Activated naive CD4-positive, alpha-beta T cell treated with anti-CD3 and anti-CD28 coated beads, Interleukin-2, amount 10 ng/mL, durations not matched to agents 7 days and 5 days (primary cell): ENCODE measurements at places on chromosomes 3 and 15.

GRCh38 chr3:168295027-168295426 is 199.3 kb upstream of the GOLIM4 start:
- no peak for DNase-seq

DNA sequence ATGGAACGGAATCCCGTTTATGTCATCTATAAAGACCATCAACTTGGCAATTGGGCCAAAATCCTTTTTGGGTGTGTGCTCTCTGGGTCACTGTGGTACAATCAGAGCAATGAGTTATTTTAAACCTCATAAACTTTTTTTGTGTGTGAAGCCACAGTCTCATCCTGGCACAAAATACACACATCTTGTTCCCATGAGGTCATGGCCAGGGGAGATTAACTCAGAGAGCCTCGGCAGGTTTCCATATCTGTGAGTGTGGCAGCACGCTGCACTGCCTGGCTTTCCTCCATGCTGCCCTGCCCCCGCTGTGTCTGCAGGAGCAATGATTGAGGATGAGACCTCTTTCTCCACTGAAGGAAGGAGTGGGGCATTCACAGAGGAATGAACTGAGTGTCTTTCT is 54.0 kb upstream of the DLG1 start:
- DNase-seq, result no peak

- DNase-seq, result no peak
Observed at GRCh38 chr15:76393614-76394013, 57.0 kb downstream of the ISL2 start.

- peak; percentile 44 for DNase-seq
Observed at GRCh38 chr3:72549761-72550581, 298.3 kb downstream of the SHQ1 start.

DNA sequence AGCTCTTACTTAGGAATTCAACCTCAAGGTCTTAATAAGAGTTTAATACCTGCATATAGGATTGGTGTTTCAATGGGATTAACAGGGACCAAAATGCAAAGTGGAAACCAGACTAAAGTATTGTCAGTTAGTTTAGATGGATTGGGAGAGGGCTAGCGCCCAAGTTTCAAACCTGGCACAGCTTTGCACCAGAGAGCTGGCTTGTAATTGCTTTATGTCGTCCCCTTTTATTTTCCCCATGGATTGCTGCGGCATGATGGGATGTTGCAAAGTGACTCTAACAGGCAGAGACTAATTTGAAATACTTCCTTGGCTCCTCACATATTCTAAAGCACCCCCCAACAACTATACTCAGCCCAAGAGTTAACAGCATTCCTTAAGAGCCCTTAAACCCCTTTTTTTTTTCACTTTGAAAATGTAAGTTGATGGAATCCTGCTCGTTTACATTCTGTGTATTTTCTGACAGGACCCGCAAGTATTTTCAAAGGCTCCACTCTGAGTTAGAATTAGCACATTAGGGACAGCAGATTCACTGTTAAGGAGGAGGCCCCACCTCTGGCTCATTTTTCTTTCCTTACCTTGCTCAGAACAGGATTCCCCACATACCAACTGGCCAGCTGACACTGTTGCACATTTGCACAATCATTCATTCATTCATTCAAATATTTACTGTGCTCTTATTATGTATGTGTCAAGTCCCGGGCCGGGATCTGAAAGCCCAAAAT is 214.2 kb downstream of the ERC2 start:
- DNase-seq, result no peak

GRCh38 chr3:23146163-23146562 is 57.0 kb upstream of the UBE2E2 start:
- no peak for DNase-seq

DNA sequence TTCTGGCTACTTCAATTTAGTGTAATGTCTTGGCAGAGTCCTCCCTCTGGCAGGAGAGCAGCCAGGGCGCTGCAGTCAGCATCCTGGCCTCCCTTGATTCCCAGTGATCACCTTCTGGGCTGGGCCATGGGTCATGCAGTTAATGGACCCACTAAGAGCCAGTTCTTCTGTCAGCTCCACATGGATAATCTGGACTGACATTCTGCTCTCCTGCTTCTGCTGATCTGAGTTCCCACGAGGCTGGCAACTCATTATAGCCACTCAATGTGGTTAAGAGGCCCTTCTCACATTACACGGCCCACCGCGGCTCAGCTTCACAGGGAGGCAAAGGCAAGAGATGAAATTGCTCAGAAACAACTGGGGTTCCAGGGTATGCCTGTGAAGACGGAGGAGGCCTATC is 94.0 kb downstream of the WDR76 start:
- no peak for DNase-seq

DNA sequence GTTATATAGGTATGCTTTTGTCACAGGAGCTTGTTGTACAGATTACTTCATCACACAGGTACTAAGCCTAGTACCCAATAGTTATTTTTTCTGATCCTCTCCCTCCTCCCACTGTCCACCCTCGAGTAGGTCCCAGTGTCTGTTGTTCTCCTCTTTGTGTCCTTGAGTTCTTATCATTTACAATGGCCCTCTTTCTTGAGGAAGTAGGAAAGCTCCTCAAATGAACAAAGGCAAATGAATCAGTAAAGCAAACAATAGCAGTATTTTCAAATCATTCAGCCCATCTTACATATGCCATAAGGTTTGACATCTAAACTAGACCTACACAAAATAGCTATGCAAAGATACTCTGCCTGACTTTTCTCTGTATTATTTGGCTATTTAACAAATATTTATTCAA is 211.5 kb downstream of the CDIN1 start:
- no peak for DNase-seq

DNA sequence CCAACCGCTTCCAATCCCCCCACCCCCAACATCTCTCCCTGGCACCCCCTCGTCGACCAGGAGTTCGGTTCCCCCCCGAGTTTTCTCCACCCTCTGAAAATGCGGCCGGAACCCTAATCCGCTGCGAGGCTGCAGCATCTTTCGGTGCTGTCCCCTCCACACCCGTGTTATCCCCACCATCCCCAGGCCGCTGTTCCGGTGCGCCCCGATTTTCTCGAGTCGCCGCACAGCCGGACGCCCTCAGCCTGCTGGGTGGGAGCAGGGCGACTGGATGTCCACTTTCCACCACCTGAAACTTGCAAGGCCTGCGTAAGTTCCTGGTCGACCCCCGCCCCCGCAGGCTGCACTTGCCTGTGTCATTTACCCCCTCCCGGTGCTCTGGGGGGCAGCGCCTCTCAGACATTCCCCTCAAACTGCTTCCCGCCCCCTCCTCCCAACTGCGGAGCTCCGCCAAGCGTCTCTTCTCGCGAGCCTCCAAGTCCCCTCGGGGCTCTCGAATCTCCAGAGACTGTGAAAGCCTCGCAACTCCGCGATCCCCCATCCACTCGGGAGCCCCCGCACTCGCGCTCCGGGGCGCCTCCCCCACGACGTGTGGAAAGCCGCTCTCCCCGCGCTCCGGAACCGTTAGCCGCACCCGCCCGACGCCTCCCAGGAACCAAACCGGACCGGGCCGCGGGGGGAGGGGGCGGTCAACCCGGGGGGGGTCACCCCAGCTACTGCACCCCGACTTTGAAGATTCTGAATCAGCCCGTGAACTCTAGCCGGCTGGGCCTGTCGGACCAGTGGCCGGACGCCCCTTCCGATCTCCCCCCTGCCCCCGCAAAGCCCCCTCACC is 566 bp downstream of the ETV5 start:
- DNase-seq, result peak; percentile 55

DNA sequence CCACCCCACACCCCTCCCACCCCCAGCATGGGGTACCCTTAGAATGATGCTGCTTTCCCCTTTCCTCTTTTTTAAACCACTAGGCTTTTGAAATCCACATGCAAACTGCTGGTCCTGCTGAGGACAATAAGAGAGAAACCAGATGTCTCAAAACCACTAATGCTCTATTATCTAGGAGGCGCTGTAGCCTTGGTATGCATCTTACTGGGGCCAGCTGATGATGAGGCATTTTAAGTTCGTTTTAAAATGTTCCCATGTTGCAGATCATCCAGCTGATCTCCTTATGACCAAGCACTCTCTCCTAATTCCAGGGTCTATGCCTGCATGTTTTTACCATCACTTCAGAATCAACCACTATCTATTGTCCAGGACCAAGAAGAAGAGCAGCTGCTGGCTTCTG is 1.3 kb downstream of the NME9 start:
- no peak for DNase-seq

DNA sequence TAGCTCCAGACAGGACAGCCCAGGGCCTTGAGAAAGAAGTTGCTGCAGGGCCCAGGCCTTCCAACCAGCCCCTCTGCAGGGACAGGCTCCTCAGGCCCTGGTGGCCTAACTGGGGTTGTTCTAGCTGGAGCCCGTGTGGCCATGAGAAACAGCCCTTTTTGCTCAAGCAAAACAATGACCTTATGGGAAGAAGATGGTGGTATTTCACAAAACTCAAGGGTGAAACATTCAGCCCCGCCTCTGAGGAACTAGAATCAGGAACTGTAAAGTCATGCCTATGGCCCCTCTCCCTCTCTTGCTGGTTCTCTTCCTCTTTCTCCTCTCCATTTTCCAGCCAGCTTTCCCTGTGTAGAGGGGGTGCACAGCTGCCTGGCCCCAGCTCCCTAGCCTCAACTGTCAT is 273.3 kb downstream of the RPLP1 start:
- DNase-seq, result no peak

DNA sequence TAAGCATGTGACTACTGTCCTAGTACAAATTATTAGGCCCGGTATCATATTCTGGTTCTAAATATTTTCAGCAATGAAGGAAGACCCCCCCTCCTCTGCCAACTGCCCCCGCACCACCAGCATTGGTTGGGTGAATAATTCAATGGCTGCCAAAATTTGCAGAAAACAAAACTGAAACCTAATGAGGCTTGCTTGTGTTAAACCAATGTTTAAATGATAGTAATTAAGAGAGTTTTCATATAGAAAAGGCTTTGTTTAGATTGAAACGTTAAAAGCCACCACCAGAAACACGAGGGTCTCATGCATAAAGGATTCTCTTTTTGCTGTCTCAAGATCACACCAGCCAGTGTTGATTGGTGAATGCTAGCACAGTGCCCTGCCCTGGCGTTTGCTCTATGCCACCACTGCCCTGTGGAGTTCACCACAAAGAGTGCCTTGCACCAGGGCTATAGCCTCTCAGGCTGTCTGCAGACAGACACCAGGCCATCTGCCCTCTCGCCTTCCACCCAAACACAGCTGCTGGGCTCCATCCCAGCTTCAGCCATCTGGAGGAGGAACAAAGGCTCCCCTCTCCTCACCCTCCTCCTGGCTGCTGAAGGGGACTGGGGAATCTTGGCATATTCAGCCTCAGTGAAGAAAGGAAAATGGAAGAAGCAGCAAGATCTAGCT is 200.3 kb upstream of the PFN2 start:
- no peak for DNase-seq

- no peak for DNase-seq
Observed at GRCh38 chr15:101012326-101013200, 93.4 kb downstream of the LRRK1 start.

- DNase-seq, result no peak
Observed at GRCh38 chr15:43103907-43104306, 1.9 kb downstream of the UBR1 start.

DNA sequence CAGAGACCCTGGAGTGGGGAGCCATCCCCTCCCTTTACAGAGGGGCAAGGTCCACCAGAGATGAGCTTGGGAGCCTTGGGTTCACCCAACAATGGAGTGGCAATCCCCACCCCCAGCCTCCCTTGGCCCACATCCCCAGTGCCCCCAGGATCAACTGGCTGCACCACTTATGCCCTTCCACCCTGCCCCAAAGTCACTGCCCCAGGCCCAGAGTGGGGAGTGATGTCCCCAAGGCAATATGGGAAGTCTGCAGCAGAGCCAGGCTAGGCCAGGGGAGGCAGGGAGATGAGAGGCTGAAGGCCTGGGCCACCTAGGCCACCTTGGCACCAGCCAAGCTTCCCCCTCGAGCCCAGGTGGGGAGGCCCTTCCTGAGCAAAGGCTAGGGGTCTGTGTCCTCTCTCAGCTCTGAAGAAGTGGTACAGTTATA is 145.5 kb downstream of the SMAD6 start:
- no peak for DNase-seq

GRCh38 chr3:12859840-12860239 is 18.5 kb upstream of the RPL32 start:
- no peak for DNase-seq

- DNase-seq, result no peak
Observed at GRCh38 chr15:39376371-39376909, 204.4 kb upstream of the THBS1 start.

DNA sequence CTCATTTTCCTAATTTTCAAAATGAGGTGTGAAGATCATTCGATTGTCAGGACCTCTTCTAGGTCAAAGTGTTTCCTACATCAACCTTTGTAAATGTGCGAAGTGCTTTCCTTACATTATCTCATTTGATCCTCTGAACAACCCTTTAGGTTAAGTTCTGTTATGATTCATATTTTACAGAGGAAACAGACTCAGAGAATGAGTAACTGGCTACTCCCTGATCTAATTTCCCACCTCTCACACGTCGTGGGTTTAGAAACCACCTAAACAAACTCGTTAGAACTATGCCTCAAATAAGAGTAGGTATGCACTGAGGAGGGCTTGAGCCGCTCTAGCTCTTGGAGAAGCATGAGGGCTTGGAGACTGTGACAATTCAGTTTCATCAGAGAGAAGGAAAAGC is 148.6 kb downstream of the CD47 start:
- DNase-seq, result no peak

DNA sequence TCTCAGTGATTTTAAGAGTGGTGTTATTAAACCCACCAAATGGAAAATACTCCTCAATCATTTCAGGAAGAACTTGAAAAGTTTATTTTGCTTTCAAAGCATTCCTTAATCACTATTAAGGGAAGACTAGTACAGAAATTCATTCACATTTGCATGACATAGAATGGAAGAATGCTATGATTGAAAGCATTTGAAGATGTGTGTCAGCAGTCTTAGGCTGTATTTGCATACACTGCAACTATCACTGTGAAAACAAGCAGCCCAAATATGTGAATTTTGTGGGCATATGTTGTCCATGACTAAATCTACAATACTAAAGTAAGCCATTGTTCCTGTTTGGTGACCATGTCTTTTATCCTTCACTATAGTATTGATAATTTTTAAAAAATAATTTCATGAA is 95.8 kb downstream of the CNTN3 start:
- DNase-seq, result no peak

DNA sequence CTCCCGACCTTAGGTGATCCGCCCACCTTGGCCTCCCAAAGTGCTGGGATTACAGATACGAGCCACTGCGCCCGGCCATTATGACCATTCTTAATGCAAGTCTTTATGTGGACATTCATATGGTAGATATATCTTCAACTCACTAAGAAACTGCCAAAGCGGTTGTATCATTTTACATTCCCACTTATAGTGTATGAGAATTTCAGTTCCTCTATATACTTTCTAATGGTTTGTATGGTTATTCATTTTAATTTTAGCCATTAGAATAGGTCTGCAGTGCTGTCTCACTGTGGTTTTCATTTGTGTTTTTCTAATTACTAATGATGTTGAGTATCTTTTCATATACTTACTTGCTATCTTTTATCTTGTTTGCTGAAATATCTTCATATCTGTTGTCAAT is 32.5 kb downstream of the TCF12 start:
- no peak for DNase-seq

- peak; percentile 72 for DNase-seq
Observed at GRCh38 chr3:16828815-16829214, 55.9 kb upstream of the PLCL2 start.
